Kidney (tissue), 22 donors: ENCODE measurements at places on chromosomes 7 and 10.

- no peak for DNase-seq
Observed at GRCh38 chr7:139159900-139160675, 50.6 kb upstream of the ZC3HAV1 start.

GRCh38 chr7:22351329-22351692 lies 5.6 kb downstream of the RAPGEF5 start:
- no peak for DNase-seq

DNA sequence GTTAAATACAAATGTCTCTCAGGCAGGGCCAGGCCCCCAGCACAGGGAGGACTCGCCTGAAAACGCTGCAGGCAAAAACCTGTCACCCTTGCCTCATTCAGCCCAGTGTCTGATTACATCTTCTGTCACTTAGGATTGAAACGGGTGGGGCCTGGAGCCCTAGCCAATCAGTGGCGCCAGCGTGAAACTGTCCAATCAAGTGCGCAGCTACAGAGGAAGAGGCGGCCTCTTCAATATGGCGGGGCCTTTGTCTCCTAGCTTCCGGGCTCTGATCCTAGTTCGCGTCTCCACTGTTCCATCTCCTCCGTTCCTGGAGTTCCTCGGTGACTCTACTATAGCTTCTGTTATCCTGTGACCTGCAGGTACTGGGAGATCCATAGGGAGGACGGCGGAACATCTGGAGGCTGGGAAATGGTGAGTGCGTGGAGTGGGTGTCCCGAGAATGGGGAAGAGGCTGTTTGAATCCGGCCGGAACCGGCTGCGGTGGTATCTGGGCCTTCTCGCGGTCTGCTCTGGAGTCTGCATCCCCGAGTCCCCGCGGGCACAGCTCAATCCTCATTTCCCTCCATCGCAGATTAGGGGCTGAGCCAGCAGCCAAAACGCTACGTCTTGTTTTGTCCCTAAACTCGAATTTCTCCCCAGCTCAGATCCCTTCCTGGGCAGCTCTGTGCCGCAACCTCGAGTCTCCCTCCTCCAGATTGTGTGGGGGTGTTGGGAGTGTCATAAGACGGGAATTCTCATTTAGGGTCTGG lies at the start of gene ZNF736:
Gene ZNF736 (plus strand): TSS at position 222 of the 752 bp plus-strand sequence. CDS start 190 bp downstream, at position 412.
- peak; percentile 98 for DNase-seq

- DNase-seq = peak; percentile 79
Observed at GRCh38 chr10:59362144-59362958, at the start of gene FAM13C. FAM13C (minus strand) TSS chr10:59362549; CDS start chr10:59362460, 89 bp downstream.

GRCh38 chr10:44818701-44819127 lies 92.4 kb upstream of the TMEM72 start:
- no peak for DNase-seq

DNA sequence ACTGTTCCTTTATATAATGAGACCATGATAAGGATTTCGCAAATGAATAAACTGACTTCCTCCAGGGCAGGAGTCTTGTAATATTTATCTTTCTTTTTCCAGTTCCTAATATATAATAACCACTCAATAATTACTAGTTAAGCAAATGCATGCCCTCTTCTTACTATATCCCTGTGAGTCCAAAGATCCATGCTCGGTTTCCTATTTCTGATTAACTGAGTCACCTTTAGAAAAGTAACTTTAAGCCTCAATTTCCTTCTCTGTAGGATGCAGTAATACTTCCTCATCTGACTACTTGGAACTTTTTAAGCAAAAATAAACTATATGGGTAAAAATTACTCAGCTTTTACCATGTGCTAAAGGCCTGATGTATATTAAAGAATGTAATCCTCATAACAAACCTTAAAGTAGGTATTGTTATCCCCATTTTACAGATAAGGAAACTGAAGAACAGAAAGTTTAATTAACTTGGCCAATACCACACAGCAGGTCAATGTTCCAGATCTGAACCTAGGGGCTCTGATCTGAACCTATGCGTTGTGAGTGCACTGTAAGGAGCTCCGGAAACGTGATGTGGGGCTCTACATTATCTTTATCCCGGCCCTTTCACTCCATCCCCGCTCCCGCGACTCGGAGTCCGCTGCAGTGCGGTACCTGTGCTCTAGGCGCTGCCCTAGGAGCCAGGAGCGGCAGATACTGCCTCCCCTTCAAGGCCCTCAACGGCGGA lies 458 bp downstream of the COX15 start:
- DNase-seq = no peak

DNA sequence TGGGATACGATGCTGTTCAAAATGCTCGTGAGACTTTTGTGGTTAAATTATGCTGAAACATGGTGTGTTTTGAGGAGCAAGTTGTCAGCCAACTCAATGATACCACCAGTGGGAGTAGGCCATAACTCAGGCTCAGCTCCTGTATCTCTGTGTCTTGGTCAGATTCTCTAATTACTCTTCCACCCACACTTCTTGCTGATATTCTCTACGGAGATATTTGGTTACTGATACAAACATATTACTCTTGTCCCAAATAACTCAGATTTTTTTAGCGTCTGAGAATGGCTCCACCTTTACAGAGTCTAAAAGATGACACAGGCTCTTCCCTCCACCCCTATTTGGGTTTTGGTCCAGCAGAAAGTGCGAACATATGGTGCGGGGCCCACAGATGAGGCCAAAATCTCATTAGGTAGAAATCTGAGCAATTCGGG lies 168.9 kb downstream of the PKD1L1 start:
- no peak for DNase-seq

GRCh38 chr7:20783700-20784387 lies 2.8 kb downstream of the SP8 start:
- DNase-seq = peak; percentile 69

GRCh38 chr10:33223326-33224000 lies 111.0 kb downstream of the NRP1 start:
- DNase-seq = peak; percentile 90

- no peak for DNase-seq
Observed at GRCh38 chr7:78218051-78218450, 419.5 kb downstream of the PHTF2 start.

DNA sequence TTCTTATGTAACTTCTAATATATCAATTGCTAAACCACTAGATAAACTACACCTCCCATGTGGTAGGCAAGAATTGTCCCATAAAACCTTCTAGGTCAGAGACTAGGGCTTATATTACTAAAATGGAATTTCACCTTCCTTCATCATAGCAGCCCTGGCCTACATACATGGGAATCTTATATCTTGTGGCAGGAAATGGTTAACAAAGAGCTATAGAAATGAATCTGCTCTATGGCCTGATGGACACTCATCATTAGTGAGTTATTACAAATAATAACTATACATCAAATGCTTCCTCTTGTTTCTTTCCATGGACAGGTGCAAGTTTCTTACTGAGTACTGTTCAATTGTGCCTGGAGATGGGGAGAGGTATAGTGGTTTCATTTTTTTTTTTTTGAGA lies 62.3 kb upstream of the PDLIM1 start:
- no peak for DNase-seq

GRCh38 chr10:74728225-74728624 lies 98.2 kb upstream of the KAT6B start:
- DNase-seq = no peak

- no peak for DNase-seq
Observed at GRCh38 chr10:20017961-20018360, 201.7 kb downstream of the PLXDC2 start.

GRCh38 chr7:69640216-69640615 lies 41.9 kb downstream of the AUTS2 start:
- no peak for DNase-seq

DNA sequence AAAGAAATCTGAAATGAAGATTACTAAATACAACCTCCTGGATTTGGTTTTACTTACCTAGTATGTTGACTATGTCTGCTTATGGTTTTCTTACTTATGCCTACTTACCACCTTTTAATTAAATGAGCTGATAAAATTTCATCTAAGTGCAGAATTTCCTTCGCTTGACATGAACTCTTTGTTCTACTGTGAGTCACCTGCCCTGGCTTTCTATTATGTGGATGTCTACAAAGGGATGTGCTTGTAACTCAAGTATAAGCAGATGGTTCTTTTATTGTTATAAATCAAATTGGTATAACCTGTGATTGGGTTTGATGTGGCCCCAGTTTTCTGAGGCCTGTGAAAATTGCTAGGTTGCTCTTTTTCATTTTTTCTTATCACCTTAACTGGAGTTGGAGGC lies 389.1 kb upstream of the ANKRD30A start:
- DNase-seq = no peak

DNA sequence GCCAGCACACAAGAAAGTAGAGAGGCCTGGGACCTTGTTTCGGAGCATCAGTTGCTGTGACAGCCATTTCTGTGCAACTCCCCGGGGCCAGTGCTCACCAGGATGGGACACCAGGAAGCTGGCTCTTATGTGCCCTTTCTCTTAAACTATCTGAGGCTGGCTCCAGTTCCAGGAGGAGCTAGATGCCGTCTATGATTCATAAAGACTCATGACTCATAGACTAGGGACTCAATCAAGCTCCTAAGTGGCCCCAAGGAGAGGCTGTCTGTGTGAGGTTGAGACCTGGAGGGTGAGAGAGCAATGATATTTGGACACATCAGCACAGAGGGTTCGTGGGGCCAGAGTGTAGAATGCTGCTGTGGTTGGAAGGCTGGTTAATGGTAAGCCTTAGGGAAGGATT lies 580.1 kb downstream of the CCSER2 start:
- no peak for DNase-seq

GRCh38 chr7:6409944-6410693 lies 37.6 kb downstream of the DAGLB start:
- no peak for DNase-seq

GRCh38 chr10:8583096-8583495 lies 528.6 kb downstream of the GATA3 start:
- no peak for DNase-seq

- DNase-seq = no peak
Observed at GRCh38 chr10:100253041-100253440, 14.4 kb downstream of the CWF19L1 start.

GRCh38 chr7:81330108-81330507 lies 411.3 kb upstream of the SEMA3C start:
- no peak for DNase-seq

DNA sequence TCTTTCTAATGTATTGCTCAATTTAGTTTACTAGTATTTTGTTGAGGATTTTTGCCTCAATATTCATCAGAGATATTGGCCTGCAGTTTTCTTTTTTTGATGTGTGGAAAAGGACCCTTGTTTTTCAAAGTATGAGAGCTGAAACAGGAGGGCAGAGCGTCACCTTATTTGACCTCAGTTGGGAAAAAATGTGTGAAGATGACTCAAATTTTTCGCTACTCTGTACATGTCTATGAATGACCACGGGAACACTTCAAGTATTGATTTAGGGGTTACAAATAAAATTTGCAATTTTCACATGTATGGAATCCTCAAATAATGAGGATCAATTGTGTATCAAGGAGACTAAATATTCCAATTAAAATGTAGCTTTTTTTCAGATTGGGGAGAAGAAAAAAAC lies 103.1 kb downstream of the ZFAND4 start:
- DNase-seq = no peak

DNA sequence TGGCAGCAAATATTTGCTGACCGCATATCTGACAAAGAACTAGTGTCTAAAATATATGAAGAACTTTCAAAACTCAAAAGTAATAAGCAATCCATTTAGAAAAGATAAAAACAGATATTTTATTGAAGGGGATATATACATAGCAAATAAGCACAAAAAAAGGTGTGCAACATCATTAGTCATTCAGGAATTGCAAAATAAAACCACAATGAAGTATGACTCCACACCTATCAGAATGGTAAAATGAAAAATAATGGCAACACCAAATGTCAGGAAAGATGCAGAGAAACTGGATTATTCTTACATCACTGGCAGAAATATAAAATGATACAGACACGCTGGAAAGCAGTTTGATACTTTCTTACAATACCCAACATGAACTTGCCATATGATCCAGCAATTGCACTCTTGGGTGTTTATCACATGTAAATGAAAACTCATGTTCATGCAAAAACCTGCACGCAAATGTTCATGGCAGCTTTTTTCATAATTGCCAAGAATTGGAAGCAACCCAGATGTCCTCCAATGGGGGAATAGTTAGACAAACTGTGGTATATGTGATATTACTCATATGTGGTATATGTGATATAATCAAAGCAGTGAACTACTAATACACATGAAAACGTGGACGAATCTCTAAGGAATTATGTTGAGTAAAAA lies 645.5 kb downstream of the GRID1 start:
- DNase-seq = no peak

GRCh38 chr10:121373411-121373810 lies 224.8 kb downstream of the FGFR2 start:
- DNase-seq = no peak

- DNase-seq = no peak
Observed at GRCh38 chr10:30742471-30742870, 112.9 kb upstream of the LYZL2 start.

DNA sequence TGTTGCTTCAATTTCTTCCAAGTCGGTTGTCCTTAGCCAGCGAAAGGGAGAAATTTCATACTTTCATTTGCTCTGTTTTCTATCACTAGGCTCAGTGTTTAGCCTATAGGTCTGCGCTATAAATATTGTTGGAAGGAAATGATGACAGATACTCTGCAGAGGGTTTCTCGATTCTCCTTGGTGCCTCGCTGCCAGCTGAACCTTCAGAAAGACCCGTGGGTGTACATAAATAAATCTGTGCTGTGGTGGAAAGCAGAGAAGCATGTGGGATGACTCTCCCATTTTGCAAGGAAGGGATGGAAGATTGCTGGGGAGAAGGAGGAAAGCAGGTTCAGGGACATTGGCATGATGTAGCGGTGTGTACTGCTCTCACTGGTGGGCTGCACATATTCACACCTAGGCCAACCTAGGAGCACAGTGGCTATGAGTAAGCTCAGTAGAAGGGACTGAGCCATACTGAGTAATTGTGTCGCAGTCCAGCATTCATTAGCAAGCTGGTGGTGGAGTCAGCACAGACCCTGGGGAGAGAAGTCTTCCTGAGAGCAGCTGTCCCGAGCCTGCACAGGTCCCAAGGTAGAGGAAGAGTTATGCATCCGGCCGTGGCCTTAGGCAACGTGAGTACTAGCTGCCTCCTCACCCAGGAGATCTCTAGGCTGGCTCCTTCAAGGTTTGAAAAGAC lies 50.5 kb downstream of the PNLIPRP3 start:
- no peak for DNase-seq

- DNase-seq = no peak
Observed at GRCh38 chr7:64667311-64667710, 1.4 kb downstream of the ZNF107 start.
